Left forelimb (tissue), 1 donor: ENCODE measurements at places on chromosomes 2 and 18.

DNA sequence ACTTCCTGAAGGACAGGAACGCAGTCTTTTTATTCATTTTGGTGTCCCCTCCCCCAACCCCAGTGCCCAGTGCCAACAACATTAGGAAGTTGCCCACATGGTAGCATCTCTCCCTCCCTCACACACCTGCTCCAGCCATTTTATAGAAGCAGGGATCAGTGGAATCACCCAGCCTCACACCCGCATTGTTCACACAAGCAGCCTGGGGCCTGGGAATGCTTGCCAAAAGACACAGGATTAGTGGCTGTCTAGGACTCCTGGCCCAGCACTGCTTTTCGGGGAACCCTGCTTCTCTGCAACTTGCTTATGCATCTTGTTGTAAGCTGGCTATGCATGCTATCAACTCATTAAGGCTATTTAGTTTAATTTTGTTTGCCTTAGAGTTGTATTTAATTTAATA is 17.9 kb downstream of the TMEM37 start:
- no peak for DNase-seq

DNA sequence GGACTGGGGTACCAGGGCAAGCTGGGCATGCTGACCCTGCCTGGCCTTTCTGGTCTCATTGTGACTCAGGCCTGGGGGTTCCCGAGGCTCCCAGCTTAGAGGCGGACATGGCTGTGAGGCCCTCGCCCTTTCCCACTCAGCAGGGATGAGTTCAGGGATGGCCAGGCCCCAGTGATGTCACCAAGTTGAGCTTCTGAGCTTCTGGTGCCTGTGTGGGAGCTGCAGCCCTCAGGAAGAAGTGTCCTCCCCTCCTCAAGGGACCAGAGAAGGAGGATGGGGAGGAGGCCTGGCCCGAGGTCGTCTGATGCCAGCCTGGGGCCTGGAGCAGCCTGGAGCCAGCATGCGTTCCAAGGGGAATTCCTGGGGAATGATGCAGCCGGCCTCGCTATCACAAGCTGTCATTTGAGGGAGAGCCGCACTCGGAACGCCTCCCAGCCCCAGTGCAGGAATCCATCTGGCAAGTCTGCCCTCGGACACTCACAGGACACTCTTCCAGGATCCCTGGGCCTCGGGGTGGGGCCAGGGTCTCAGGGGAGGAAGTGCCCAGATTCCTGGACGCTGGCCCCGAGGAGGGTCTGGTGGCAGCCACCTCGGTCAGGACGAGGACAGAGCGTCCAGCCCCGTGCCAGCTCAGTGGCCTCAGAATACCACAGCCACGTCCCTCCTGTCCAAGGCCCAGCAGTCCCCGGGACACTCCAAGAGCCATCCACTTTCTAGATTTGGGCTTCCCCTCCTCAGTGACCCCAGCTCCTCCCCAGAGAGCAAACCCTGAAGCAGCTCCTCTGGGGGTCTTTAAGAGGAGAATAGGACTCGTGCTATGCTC is 61.2 kb upstream of the GPC1 start:
- DNase-seq = no peak

GRCh38 chr2:148813603-148814065 is 61.4 kb upstream of the KIF5C start:
- no peak for DNase-seq

GRCh38 chr2:209681201-209681735 is 90.4 kb upstream of the UNC80 start:
- no peak for DNase-seq

DNA sequence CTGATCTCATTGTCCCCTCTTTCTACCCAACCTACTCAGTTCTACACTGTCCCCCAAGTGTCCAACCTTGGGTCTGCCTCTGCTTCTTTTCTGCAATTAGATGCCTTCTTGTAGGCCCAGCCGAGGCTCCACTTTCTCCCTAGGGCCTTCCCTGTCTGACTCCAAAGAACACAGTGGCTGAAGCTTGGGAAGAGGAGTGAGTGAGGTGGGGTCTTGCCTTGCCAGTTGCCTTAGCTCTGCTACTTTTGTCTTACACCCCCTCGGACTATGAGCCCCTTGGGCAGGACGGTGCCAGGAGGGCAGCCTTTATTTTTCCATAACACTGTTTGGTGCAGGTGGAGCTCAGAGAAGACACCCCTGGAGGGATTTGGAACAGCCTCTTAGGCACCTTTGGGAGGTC is 345.1 kb downstream of the CYP26B1 start:
- DNase-seq = no peak

DNA sequence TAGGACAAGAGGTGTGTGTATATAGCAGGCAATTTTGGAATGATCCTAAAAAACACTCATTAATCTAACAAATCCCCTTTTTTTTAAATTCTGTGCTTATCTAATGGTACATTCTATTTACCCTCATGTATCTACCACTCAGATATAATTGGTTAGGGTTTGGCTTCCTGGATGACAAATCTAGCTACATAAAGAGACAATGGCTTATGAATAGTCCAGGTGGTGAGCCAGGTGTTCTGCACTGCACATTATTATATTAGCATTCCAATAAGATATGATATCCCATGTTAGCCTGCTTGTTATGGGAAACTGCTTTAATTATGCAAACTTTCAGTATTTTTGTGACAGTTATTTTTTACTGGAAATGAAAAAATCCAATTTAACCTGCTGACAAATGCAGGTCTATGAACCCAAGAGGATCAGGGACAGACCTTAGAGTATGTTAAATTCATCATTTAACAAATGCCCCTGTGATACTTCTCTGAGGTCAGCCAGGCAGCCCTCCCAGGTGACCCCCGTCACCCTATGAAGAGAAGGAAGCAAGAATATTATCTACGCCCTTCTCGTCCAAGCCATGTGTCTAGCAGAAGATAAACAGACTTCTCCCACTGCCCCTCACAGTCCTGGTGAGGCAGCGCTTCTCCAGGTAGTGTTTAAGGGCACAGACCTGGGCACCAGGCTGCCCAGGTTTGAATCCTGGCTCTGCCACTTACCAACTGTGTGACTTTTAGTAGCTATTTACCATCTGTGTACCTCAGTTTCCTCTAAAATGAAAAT is 83.0 kb downstream of the ADD2 start:
- no peak for DNase-seq

- DNase-seq = no peak
Measured at GRCh38 chr2:232697807-232698110, 628 bp downstream of the GIGYF2 start.

- no peak for DNase-seq
Measured at GRCh38 chr2:60416221-60417008, 137.0 kb downstream of the BCL11A start.

- no peak for DNase-seq
Measured at GRCh38 chr2:236862961-236863728, 222.5 kb upstream of the COPS8 start.

GRCh38 chr2:197071790-197072436 is 145.4 kb upstream of the PGAP1 start:
- DNase-seq = no peak

DNA sequence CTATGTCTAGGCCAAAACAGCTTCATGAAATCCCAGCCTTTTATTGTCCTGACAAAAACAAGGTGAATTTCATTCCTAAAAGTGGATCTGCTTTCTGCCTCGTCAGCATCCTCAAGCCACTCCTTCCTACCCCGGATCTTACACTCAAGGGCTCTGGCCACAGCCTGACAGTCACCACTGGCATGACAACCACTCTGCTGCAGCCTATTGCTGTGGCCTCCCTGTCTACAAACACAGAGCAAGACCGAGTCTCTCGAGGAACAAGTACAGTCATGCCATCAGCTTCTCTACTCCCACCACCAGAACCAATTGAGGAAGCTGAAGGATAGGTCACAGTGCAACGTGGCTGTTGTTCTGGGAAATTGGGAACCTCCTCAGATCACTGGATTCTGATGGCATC is 106.1 kb downstream of the ICA1L start:
- no peak for DNase-seq

DNA sequence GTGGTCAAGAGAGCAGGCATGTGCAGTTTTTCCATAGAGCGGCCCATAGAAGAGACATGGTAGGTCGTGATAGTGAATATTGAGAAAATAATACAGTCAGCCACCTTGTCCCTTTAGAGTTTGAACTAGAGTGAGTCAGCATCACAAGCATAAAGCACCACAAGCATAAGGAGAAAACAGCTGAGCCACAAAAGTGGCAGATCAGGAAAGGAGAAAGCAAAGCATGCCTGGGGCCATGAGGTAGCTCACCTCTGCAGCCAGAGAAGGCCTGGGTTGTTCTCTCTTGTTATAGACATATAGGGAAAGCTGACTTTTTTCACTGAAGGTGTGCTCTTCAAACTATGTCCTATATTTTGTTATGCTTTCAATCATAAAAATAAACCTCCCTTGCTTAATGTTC is 879.0 kb downstream of the DSC3 start:
- no peak for DNase-seq

DNA sequence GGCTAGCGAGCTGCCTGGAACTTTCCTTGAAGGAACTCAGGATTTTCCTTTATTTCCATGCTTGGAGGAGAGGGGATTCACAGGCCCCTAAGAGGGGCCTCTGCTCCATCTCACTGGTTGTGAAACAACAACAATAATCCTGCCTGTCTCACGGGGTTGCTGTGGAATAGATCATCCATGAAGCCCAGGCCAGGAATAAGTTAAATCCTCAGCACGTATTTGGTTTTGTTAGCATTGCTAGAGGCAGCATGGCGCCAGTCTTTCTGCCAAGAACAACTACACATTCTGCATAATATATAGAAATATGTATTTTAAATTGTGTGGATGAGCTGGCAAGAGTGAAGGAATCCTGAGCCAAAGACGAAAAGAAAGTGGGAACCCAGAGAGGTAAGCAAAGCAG is 80.8 kb upstream of the L3MBTL4 start:
- no peak for DNase-seq

GRCh38 chr18:41121116-41121826 is 833.8 kb upstream of the PIK3C3 start:
- DNase-seq = no peak

GRCh38 chr2:1847846-1848598 is 103.7 kb upstream of the PXDN start:
- DNase-seq = no peak

DNA sequence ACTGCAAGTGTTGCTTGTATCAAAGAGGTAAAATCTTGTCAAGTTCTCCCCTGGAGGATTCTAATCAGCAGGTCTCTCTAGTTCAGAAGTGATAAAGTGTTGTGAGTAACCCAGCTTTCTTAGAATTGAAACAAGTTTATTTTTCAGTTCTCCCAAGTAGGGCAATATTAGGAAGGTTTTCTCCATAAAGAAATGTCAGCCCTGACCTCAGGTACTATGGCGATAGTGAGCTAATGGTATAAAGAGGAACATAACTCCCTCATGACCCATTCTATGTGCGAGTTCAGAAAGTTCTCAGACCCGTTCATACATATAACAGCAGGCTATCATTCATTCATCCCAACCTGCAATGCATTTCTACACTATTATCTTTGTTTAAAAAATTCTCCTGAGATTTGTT is 421.1 kb upstream of the SETBP1 start:
- no peak for DNase-seq

DNA sequence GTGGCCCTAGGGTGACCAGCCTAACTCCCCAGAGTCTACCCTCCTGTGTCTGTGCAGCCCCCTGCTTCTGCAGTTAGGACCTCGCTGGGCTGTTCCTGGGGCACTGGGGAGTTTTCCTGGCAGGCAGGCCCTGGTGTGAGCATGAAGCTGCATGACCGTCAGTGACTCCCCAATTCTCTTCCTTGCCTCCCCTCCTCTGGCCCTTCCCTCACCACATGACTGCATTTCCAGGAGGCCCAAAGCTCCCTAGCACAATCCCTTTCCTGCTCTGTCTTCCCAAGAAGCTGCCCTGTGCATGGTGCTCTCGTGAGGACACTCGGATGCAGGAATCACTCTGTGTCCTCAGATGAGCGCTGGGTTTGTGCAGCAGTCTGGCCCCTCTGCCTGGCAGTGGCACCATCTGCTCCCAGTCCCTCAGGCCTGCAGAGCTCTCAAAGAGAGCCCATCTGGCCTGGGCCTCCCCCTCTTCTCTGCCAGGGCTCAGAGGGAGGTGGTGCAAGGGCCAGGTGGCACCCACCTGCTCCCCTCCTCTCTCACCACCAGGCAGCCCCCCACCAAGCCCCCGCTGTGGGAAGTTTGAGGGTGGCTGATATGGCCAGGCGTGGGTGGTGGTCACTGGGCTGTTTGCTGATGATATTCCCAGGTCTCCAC is 125.6 kb upstream of the HS6ST1 start:
- peak; percentile 67 for DNase-seq

DNA sequence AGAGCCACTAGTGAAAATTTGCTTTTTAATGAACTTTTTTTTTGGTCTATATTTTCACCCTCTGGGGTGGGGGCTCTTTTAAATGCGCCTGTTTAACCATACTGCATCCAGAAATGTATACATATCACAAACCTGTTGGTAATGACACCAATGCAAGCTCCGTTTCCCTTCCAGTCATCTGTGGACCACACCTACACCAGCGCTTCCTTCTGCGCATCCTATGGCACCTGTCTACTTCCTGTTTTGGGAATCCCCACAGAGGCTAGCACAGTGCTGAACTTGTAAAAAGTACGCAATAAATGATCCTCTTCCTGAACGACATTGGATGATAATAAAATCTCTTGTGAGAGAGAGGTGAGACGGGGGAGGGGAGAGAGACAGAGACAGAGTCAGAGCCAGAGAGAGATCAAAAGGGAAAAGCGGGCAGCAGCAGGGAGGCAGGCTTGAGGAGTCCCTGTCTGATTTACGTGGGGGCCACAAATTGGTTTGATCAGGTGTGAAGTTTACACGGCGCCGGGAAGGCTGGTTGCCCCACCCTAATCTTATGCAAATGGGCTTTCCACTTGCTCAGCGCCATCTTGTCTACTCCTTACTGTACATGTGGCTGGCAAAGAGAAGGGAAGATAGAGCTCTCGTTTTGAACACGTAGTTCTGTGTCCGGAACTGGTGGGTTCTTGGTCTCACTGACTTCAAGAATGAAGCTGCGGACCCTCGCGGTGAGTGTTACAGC is 38.1 kb upstream of the SLC38A11 start:
- DNase-seq = no peak
